Stimulated activated naive CD4-positive, alpha-beta T cell (primary cell): ENCODE measurements at places on chromosomes 2 and 18.

DNA sequence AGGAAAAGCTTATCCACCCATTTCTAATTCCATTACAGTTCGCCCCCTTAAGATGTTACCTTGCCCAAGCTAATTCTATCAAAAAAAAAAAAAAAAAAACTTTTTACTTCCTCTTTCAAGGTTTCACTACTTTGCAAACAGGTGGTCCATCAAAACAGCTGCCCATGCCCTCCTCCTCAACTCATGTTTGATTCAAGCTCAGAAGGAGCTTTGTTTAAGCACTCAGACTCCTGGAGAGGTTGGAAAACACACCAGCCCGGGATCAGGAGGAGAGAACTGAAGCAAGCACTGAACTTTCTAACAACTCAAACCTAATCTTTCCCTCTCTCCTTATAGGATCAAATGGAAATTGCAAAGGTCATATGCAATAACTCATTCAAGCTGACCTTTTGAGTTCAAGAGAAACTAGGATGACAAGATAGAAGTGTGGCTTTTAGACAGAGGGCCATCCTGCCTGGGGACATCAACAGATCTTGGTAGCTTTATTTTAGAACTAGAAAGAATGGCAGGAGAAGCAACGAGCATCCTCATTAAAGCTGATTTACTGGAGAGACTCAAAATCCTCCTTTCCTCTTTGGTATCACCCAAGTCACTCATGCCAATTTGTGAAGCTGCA lies 28.3 kb upstream of the FZD7 start:
- no peak for DNase-seq

- no peak for DNase-seq
Observed at GRCh38 chr2:203586206-203586605, 51.1 kb upstream of the RAPH1 start.

GRCh38 chr18:59839246-59839645 lies 60.5 kb upstream of the PMAIP1 start:
- no peak for DNase-seq

DNA sequence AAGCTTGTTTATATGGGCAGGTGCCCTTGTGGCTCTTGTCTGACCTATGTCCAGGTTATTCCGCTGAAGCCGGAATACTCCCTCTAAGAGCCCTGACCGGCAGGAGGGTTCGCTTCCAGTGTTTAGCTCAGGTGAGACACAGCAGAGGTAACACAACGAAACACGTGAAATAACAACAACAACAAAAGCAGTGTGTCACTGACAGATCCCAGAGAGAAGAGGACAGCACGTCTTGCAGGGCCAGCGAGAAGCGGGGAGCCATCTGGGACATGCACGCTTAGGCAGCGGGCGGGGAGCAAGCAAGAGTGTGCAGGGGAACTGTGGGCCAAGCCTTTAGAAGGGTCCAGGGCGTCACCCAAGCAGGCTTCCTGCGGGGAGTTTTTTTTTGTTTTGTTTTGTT lies 17.1 kb upstream of the ZDBF2 start:
- no peak for DNase-seq

- no peak for DNase-seq
Observed at GRCh38 chr18:22167471-22168241, 1.7 kb upstream of the GATA6 start.

DNA sequence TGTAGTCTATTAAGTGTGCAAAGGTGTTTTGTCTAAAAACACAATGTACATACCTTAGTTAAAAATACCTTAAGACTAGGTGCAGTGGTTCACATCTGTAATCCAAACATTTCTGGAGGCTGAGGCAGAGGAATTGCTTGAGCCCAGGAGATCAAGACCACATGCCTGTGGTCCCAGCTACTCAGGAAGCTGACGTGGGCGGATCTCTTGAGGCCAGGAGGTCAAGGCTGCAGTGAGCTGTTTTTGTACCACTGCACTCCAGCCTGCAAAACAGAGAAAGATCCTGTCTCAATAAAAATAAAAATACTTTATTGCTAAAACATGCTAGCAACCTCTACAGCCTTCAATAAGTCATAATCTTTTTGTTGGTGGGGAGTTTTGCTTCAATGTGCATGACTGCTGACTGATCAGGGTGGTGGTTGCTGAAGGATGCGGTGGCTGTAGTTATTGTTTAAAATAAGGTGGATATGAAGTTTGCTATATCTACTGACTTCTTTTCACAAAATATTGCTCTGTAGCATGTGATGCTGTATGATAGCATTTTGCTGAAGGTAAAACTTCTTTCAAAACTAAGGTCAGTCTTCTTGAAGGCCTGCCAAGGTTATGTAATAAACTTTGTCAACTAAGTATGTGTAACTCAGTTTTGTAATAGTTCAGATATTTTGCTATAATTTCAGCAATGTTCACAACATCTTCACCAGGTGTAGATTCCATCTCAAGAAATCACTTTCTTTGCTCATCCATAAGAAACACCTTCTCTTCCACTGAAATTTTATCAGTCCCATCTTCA lies 1238.0 kb upstream of the NRXN1 start:
- DNase-seq = no peak

DNA sequence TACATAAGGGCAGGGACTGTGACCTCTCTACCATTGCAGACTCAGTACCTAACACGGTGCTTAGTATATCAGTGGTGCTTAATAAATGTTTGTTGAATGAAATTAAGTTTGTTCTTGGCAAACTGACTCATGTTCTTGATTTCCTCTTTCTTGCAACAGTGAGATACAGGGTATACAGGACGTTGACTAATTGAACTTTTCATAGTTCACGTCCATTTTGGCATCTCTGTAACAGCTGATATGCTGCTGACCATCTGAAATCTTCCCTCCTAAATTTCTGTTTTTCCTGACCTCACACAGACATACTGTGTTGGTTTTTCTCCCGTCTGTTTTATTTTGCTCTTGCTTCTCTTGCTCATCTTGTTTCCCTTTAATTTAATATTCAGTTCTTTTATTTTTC lies 44.2 kb downstream of the LHCGR start:
- DNase-seq = no peak

- DNase-seq = no peak
Observed at GRCh38 chr2:210224941-210225672, at the start of gene ACADL. ACADL (minus strand) TSS chr2:210225447; CDS start chr2:210225263, 184 bp downstream.

DNA sequence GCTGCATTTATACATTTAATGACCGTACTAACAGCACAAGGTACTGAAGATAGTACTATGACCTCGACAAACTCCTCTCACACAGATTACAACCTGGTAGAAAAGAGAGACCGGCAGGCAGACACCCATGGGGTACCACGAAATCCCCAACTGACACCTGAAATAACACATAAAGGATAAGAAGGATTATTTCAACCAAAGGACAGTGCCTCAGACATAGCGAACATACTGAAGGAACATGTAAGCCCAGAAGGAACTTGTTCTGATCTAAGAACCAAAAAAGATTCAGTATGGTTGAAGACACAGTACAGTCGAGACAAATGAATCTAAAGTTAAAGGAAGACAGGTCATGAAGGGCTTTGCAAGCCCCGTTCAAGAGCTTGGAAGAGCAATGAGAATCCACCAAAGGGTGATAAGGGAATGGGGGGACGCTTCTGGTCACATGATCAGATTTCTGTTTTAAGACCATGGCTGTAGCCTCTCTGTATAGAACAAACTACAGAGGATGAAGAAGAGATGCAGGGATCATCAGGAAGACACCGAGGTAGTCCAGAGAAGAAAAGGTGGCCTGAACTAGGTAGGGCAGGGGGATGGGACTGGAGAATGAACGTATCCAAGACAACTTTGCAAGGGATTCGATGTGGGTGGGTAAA lies 902 bp downstream of the MCFD2 start:
- no peak for DNase-seq

GRCh38 chr2:207505728-207506127 lies 24.0 kb upstream of the CREB1 start:
- peak; percentile 9 for DNase-seq

- no peak for DNase-seq
Observed at GRCh38 chr2:127619203-127619590, 26.8 kb upstream of the GPR17 start.

DNA sequence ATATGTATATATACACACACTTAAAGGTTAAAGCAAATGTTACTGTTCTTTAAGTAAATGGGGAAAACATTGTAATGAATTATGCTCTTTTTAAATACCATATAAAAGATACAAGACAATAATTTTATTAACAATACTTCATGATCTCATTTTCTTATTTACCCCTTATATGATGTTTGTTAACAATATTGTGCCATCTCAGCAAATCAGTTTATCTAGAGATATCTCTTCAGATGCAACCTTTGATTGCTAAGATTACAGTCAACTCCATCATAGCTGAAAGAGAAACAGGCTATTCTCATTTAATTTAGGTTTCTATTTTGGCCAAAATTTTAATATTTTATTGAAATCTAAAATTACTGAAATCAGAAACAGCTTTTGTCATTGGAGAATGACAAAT lies 197.9 kb downstream of the CALCRL start:
- DNase-seq = no peak

- DNase-seq = no peak
Observed at GRCh38 chr2:54419388-54419787, 36.7 kb upstream of the SPTBN1 start.

DNA sequence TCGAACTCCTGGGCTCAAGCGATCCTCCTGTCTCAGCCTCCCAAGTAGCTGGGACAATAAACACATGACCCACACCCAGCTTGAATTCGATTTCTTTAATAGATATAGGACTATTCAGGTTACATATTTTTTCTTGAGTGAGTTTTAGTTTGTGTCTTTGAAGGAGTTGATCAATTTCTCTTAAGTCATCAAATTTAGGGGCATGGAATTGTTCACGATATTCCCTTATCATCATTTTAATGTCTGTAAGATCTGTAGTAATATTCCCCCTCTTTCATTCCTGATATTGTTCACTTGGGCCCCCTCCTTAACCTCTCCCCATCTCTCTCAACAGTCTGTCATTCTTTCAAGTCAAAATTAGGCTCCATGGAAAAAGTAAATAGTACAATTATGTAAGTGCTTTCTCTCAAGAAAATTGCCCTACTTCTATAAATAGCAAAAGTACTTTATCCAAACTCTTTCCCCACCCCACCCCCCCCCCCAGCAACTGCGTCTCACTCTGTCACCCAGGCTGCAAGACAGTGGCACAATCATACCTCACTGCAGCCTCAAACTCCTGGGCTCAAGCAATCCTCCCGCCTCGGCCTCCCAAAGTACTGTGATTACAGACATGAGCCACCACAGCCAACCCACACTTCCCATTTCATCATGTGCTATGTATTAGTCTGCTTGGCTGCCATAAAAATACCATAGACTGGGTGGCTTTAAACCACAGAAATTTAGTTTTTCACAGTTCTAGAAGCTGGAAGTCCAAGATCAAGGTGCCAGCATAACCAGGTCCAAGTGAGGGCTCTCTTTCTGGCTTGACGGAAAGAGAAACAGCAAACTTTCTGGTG lies 20.1 kb downstream of the WDR33 start:
- DNase-seq = no peak

- no peak for DNase-seq
Observed at GRCh38 chr18:5461041-5461440, 82.8 kb downstream of the EPB41L3 start.

GRCh38 chr2:161241894-161242293 lies 66.3 kb upstream of the PSMD14 start:
- DNase-seq = no peak

GRCh38 chr2:201633661-201634249 lies 9.5 kb downstream of the TMEM237 start:
- no peak for DNase-seq

DNA sequence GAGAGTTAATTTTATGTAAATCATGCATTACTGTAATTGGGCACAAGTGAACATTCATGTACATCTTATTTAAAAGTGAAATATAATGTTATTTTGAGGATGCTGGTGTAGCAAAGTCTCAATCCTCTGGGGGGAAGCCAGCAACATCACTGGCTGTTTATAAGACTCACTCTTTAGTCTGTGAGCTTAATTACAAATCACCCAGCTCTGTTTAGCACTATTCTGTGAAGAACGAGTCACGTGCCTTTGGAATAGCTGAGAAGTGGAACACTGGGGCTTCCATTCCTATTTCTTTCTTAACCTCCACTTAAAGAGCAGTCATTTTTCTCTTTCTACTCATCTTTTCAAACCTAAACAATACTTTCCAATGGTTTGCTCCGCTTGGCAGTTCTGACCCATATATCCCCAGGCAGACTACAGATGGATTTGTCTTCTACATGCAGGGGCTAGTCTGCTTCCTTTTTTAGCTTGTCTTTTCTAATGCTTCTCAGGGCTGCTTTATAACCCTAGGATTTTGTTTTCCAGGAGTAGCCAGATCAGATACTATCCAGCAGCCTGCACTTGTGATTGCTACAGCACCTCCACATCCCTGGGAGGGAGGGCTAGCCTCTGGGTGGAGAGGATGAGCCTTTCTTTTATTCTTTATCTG lies 95.3 kb upstream of the CAVIN2 start:
- DNase-seq = no peak

GRCh38 chr2:9543557-9543956 lies 12.1 kb downstream of the ADAM17 start:
- no peak for DNase-seq

- no peak for DNase-seq
Observed at GRCh38 chr2:118224895-118225311, 136.6 kb downstream of the INSIG2 start.

- no peak for DNase-seq
Observed at GRCh38 chr2:207531032-207531952, 1.5 kb downstream of the CREB1 start.

- no peak for DNase-seq
Observed at GRCh38 chr18:23526501-23527063, 23.3 kb downstream of the RMC1 start.

DNA sequence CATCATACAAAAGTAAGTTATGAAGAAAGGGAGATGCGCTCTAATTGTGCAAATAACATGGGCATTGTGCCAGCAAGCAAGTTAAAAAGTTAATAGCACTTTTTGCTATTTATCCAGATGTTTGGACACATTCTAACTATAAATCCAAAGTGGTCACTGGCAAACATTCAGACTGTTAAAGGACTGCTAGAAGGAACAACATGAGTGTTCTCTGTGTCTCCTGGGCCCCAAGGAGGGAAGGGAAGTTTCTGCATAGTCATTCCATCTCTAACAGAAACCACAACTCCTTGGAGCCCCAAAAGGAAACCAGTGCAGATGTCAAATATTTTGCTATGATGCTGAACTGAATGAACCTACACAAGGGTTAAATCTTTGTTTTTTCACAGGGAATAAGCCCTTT lies 213.3 kb upstream of the HNRNPA3 start:
- DNase-seq = no peak

GRCh38 chr2:46299365-46300263 lies 2.4 kb downstream of the EPAS1 start:
- DNase-seq = no peak

- no peak for DNase-seq
Observed at GRCh38 chr2:45912109-45912508, 260.6 kb downstream of the PRKCE start.

- no peak for DNase-seq
Observed at GRCh38 chr2:163132850-163133249, 294.3 kb upstream of the KCNH7 start.
